ENCODE measurements at places on chromosomes 13 and 19. TPM values are rescaled to one million over a fixed set of nuclear protein-coding genes. Genes with fewer than 3 reads are reported as not detected.

ZFR2 gene
- total RNA-seq, result not detected

ZNF546 gene
- 1.6 TPM for total RNA-seq

ADPRHL1 gene
- 1.9 TPM for total RNA-seq

FPR3 gene
- not detected for total RNA-seq

- peak overlapping the region; percentile 37 for H3K4me3 ChIP-seq
- peaks cover 3% of the 10 kb centered on the region for H3K27me3 ChIP-seq
- peaks cover 41% of the 10 kb centered on the region for H3K36me3 ChIP-seq
- peak overlapping the region; percentile 82 for H3K27ac ChIP-seq
Measured at GRCh38 chr19:46839752-46840497, 10.7 kb downstream of the AP2S1 start.

DNA sequence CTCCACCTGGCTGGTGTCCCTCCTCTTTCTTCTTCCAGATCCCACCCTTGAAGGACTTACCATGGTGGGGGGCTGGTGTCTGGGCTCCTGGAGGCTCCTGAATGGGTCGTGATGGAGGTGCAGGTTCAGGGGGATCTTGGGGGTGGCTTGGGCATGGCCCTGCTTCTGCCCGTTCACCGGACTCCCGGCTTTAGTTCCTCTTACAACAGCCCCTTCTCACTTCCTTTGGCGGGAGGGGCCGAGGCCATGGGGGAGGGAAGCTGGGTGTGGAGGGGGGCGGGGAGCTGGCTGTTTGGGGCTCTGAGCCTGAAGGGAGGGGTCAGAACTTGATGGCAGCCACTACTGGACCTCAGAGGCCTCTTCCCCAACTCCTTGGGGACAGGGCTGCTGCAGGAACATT lies at the start of gene MYO1F:
Gene MYO1F (minus strand): TSS at position 196 of the 400 bp plus-strand sequence. CDS start 133 bp downstream, at position 63.
- H3K36me3 ChIP-seq, result peaks cover 4% of the 10 kb centered on the region
- H3K4me1 ChIP-seq, result peaks cover 22% of the 10 kb centered on the region
- peaks cover 15% of the 10 kb centered on the region for H3K27me3 ChIP-seq
- DNase-seq, result no peak

- H3K36me3 ChIP-seq, result 0 out of 2 replicates have a peak, but pooled peaks cover 5% of the 10 kb centered on the region
- no peak overlapping the region for H3K27ac ChIP-seq
- no peak overlapping the region for H3K4me3 ChIP-seq
- H3K27me3 ChIP-seq, result peaks cover 3% of the 10 kb centered on the region
Measured at GRCh38 chr19:1577929-1578618, 9.9 kb upstream of the MEX3D start.
